ENCODE measurements at places on chromosomes 1 and 21. TPM values are rescaled to one million over a fixed set of nuclear protein-coding genes. Genes with fewer than 3 reads are reported as not detected.

FAM131C gene
- not detected for total RNA-seq

DENND2D gene
- total RNA-seq, result not detected

DNA sequence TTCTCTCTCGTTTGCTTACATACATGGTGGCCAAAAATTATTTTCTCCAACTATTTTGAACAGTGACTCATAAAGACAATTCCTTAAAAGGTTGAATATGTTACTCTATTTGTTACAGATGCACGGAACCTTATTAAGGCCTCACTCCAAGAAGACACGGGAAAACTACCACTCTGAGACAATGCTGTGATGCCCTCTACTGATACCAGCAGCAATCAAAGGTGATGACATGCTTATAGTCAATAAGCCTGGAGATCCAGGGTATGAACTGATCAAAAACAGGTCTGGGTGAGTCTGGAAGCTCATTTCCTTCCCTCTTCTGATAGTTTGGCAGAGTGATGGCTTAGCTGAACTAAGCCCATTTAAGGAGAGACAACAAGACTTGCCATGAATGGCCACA, 563.0 kb downstream of the LRRIQ3 start:
- no peaks in the 10 kb centered on the region for H3K36me3 ChIP-seq
- no peaks in the 10 kb centered on the region for H3K27me3 ChIP-seq
- no peaks in the 10 kb centered on the region for H3K4me1 ChIP-seq
- no peak overlapping the region for H3K4me3 ChIP-seq

DNA sequence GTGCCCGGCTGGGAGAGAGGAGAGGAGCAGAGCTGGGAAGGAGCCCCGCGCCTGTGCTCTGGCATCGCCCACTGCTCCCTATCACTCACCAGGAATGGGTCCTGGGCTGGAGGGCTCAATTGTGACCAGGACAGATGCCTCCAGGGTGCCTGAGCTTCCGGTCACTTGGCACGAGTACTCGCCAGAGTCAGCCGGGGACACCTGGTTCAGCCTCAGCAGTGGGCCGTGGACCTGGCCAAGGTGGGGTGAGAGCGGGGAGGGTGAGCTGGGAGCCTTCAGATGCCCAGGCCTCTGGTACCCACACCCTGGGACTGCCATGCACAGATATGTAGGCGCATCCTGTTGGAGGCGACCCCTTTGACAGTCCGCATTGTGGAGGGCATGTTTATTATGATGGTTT, 31.1 kb downstream of the LDLRAD2 start:
- DNase-seq, result no peak
- H3K4me1 ChIP-seq, result no peaks in the 10 kb centered on the region
- no peak overlapping the region for H3K27ac ChIP-seq
- H3K4me3 ChIP-seq, result no peak overlapping the region
- H3K27me3 ChIP-seq, result no peaks in the 10 kb centered on the region
- peaks cover 96% of the 10 kb centered on the region for H3K36me3 ChIP-seq

DNA sequence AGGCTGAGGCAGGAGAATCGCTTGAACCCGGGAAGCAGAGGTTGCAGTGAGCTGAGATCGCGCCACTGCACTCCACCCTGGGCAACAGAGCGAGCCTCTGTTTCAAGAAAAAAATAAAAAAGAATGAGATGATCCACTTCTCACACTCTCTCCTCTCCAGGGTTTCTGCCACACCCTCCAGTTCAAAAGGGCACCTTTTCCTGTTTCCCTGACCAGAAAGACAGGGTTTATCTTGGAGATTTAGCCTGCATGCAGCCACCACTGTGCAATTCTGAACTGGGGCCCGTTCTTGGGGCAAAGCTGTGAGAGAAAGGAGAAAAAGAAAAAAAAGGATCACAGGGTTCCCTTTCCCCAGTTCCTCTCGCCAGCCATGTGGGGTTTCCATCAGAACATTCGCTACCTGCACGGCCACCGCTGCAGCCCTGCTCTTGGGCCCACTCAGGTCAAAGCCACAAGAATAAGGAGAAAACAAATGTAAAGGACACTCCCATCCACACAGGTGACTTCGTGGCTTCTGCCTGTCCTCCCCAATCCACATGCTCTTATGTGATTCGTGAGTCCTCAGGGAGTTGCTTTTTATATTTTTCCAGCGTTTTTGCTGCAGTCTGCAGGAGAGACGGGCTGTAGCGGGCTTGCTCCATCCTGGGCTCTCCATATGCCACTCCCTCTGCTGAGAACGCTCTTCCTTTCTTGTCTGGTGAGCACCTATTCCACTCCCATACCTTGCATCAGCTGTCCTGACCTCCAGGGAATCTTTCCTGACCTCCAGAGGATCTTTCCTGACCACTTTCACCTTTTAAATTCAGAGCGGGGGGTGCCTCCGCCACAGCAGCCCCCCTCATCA, 26.4 kb downstream of the GNG4 start:
- H3K4me3 ChIP-seq, result no peak overlapping the region
- no peaks in the 10 kb centered on the region for H3K4me1 ChIP-seq
- H3K27ac ChIP-seq, result no peak overlapping the region

DNA sequence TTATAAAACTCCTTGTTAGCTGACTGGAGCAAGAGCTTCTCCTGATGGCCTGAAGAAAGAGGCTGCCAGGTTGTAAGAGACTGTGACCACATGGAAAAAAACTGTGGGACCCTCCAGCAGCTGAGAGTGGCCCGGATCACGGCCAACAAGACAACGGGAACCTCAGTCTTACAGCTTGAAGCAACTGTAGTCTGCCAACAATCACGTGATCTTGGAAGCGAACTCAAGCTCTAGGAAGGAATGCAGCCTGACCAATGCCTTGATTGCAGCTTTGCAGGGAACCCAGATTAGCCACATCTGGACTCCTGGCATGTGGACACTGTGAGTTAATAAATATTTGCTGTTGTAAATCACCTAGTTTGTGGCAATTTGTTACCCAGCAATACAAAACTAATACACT, 442.6 kb upstream of the PRMT6 start:
- no peaks in the 10 kb centered on the region for H3K36me3 ChIP-seq
- H3K4me1 ChIP-seq, result no peaks in the 10 kb centered on the region
- H3K27me3 ChIP-seq, result no peaks in the 10 kb centered on the region
- no peak overlapping the region for H3K4me3 ChIP-seq
- peak; percentile 4 for DNase-seq
